AG09319 (cell line): ENCODE measurements at places on chromosomes 2 and 18.

DNA sequence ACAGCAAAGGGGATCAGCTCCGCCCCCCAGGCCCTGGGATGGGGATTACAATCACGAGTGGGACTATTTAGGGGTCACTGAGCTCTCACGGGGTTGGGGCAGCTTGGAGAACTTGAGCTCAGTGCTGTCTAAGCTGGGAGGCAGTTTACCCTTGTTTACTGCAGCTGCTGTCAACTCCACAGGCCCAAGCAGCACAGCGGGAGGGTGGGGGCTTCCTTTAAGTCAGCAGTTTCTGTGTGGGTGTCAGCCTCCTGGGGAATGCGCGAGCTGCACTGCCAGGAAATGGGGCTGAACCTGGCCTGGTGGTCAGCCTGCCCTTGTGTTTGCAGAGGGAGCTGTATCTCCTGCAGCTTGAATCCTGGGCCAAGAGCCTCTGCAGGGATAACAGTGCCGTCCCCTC lies 29.8 kb downstream of the TOGARAM2 start:
- DNase-seq: no peak

DNA sequence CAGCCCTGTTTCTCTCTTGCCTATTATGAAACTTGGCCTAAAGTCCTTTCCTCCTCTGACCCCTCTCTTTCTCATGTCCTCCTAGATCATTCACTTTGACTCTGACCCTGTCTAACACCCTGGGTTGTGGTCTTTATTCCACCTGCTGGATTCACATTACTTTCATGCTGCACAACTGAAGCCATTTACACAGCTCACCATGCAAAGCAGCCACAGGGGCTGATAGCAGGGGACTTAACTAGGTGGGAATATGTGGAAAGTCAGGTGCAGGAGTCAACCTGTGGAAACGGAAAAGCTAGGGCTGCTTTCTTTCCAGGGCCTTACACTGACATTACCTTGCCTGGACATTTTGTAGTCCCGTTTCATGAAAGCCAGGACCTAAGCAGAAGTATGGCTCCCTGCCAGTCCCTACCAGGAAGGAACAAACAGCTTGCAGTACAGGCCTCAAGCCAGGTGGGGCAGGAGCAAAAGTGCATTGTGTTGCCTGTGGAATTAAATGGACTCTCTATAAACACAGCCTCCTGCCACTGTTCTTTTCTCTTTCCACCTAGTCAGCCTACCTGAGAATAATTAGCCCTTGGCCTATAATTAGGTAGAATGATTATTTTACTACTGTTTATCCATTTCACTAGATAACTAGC lies 11.8 kb downstream of the MAPRE3 start:
- no peak for DNase-seq

DNA sequence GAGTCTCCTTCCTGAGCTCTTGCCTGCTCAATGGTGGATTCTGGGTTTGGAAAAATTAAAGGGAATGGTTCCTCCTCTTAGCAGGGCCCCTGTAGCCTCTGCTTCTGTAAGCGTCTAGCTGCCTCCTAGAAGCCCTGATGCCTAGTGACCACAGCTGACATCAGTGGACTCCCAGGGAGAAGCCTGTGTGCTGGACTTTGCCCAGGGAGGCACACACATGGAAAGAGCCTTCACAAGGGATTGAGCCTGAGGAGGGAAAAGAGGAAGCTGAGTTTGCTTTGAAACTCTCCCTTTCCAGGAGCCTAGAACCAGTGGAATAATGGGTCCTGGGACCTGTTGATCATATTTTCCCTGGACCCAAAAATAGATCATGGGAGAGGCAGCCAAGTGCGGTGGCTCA lies 1.4 kb upstream of the CFAP65 start:
- DNase-seq: no peak

DNA sequence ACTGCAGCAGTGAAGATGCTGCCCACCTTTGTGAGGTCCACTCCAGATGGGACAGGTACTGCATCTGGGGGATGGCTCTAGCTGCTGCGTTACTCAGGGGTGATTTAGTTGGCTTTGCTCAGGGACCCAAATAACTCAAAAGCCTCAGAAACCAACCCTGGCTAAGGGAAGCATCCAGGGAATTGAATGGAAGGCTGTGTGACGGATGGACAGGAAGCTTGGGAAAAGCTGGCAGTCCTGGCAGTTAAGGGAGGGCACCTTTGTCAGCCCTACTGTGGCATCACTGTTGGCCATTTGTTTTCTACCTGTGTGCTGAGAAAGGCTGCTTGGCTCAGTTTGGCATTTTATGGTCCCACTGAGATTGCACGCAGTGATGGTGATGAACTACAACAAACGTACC lies 20.5 kb downstream of the HK2 start:
- no peak for DNase-seq

- peak; percentile 2 for DNase-seq
Measured at GRCh38 chr2:109020217-109020637, 31.2 kb upstream of the EDAR start.

GRCh38 chr18:45751766-45752165 lies 27.8 kb downstream of the SLC14A1 start:
- no peak for DNase-seq

DNA sequence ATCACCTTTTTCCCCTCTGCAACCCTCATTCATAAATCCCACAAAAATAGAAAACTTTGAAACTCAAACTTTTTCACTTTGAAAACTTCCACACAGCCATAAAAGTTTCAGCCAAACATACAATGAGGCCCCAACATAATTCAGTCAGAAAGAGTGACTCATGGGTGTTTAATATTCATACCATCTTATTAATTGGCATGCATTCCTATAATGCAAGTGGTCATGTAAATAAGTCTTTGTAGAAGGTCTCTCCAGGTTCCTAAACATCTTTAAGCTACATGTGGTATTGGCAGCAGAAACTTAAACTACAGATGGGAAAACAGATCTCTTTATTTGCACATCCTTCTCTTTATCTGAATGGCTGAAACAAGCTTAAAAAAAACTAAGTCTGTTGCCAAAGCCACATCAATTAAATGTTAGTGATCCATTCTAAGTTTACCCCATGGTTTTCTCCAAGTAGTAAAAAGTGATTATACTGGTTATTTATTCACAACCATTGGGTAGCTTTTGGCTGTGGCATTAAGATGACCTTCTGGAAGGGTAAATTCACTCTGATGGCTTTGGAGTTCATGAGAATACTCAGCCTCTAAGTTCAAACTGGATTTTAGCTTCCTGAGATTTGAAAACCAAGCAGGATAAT lies 70.2 kb upstream of the LYPD1 start:
- no peak for DNase-seq

DNA sequence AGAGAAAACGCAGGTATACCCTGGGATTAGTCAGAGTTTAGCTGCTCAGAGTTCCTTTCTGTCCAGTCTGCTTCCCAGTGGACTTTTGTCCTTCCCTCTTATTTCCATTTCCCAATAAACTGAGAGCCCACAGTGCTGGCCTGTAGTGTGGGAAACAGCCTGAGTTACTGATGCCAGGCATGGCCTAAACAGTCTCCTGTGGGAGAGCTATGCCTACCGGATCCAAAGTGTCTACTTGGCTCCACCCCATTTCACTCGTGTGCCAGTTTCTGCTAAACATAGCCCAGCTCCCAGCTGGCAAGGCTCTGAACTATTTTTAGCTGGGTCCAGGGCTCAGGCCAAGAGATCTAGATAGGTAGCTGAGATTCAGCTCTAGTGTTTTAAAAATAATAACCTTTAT lies 15.6 kb upstream of the PPP1CB start:
- no peak for DNase-seq

DNA sequence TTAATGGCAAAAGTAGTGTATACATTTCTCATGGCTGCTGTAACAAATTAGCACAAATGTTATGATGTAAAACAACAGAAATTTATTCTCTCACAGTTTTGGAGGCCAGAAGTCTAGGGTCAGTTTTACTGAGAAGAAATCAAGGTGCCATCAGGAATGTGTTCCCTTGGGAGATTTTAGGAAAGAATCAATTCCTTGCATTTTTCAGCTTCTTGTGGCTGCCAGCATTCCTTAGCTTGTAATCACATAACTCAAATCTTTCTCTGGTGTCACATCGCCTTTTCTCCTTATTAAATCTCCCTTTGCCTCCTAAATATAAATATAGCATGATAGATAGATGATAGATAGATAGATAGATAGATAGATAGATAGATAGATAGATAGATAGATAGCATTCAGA lies 307.0 kb upstream of the REG3G start:
- no peak for DNase-seq

GRCh38 chr2:78999406-78999805 lies 26.1 kb upstream of the REG3G start:
- no peak for DNase-seq

- no peak for DNase-seq
Measured at GRCh38 chr18:37277804-37278203, 287.8 kb downstream of the CELF4 start.

DNA sequence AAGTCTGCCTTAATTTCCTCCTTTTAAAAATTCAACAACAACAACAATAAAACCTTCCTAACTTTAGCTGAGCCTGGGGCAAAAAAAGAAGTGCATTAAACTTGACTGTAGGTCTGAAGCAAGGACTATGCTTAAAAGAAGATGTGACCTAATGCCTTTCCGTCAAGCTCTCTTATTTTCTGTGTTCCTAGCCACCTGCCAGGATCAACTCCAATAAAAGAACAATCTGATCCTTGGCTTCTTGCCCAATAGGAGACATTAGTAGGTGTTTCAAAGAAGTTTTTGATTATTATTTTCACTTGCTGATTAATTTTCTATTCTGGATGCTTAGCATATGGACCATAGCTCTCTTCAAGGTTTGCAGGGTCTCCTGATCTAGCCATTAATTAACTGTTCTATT lies 237.5 kb downstream of the STK39 start:
- no peak for DNase-seq

DNA sequence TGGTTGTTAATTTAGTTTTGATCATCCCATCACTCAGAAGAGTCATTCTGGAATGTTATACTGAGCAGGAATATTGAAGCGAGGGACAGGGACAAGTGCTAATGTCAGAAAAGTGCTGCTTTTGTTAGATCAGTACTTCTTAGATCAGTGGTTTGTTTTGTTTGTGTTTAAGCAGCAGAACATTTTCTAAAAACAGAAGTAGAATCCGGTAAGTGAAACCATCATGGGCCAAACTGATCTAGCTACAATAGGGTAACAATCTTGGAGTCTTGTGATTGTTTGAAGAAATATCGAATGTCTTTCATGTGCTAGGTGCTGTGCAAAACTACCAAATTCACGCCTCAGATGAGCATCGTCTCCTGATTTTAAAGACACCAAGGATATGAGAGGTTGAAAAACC lies 45.1 kb upstream of the SEC11C start:
- DNase-seq: no peak

- no peak for DNase-seq
Measured at GRCh38 chr2:100888601-100889000, 68.7 kb downstream of the NPAS2 start.
